ENCODE measurements at places on chromosomes 7 and 10. TPM values are rescaled to one million over a fixed set of nuclear protein-coding genes. Genes with fewer than 3 reads are reported as not detected.

The TAS2R16 gene
- polyA plus RNA-seq: not detected

The CLDN3 gene
- 43.0 TPM for polyA plus RNA-seq

The HYAL4 gene
- polyA plus RNA-seq: not detected

The ITIH2 gene
- polyA plus RNA-seq: 467 TPM

The MPLKIP gene
- 27.9 TPM for polyA plus RNA-seq

The NPC1L1 gene
- polyA plus RNA-seq: 14.2 TPM

The PRLHR gene
- polyA plus RNA-seq: not detected

The C7orf25 gene
- polyA plus RNA-seq: 2.9 TPM

DNA sequence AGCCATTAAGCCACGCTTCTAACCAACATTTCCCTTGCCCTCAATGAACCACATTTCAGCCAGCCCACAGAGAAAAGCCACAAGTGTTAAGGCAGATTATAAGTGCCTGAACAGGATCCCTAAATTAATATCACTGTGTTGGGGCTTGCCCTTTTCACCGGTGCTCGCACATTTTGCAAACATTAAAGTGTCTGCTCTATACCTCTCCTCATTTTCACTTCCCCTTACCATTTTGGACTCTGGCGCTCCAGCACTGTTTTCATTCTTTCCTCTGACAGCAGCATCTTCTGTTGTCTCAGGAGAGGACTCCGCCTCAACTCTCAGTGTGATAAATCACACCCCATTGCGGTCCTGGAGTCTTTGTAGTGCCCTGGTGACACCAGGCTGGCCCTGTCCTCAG is 274.2 kb downstream of the BAMBI start:
- no peak for DNase-seq

- no peak for DNase-seq
Measured at GRCh38 chr10:47443145-47443544, 40.8 kb downstream of the ANXA8 start.

DNA sequence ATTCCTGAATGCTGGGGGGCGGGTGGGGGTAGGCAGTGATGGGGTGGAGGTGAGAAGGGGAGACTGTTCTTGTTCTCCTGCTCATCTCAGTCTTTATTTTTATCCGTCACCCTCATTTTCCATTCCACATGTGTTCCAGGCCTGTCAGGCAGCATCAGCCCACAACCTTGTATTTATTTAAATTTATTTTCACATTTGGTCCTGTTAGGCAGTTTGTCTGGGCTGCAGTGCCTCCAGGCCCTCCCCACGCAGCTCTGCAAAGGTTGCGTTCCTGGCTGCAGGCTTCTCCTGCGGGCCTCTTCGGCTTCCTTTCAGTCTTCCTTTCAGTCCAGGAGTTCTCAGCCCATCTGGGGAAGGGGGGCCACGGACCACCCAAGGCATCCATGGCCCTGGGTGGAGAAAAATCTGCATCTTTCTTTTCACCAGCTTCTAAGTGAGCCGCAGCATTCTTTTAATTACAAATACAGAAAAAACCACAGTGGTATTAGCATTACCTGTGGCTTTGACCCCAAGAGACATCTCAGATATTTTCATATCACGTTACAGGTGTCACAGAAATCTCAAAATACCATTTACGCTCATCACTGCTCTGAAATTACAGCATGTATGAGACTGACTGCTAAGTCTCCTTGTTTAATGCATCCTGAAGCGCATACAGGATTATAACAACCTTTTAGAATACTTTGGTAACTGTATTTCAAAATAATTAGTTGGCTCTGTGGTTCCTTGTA is 94.0 kb downstream of the C10orf105 start:
- DNase-seq: no peak

DNA sequence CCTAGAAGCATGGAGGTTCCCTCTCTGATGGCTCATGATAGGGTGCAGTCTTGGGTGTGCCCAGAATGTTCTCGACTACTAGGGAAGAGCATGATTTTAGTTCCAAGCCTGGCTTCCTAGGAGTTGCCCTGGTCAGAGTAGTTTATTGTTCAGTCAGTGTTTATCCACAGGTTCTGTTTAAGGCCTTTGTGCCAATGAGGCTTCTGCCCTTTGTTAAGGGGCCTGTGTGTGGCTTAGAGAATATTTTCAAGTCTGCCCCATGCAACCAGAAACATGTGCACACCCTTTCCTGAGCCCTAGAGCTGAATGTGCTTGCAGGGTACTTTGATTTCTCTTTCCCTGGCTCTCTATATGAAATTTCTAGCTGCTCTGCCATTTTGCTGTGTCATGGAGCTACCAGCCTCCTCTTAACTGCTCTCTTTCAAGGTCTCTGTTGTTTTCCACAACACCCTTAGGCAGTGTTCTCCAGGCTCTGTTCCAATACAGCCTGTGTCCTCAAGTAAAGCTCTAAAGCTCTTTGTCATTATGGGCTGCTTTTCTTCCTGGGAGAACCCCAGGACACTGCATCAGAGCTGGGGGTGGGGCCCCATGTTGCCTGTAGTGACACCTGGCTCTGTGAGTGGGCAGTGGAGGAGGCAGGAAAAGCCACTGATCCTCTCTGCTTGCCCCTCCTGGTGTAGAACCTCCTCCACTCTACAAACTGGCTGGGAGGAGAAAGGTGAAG is 34.1 kb upstream of the TSPAN33 start:
- no peak for DNase-seq

- DNase-seq: no peak
Measured at GRCh38 chr10:7264313-7264756, 146.5 kb downstream of the SFMBT2 start.

DNA sequence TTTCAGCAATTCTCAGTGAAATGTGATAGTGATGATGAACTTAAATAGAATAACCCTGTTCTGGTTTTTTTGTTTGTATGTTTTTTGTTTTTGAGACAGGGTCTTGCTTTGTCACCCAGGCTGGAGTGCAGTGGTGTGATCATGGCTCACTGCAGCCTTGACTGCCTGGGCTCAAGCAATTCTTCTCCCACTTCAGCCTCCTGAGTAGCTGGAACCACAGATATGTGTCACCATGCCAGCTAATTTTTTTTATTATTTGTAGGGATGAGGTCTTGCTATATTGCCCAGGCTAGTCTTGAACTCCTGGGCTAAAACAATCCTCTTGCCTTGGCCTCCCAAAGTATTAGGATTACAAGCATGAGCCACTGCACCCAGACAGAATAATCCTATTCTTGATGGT is 14.3 kb upstream of the COL17A1 start:
- no peak for DNase-seq

DNA sequence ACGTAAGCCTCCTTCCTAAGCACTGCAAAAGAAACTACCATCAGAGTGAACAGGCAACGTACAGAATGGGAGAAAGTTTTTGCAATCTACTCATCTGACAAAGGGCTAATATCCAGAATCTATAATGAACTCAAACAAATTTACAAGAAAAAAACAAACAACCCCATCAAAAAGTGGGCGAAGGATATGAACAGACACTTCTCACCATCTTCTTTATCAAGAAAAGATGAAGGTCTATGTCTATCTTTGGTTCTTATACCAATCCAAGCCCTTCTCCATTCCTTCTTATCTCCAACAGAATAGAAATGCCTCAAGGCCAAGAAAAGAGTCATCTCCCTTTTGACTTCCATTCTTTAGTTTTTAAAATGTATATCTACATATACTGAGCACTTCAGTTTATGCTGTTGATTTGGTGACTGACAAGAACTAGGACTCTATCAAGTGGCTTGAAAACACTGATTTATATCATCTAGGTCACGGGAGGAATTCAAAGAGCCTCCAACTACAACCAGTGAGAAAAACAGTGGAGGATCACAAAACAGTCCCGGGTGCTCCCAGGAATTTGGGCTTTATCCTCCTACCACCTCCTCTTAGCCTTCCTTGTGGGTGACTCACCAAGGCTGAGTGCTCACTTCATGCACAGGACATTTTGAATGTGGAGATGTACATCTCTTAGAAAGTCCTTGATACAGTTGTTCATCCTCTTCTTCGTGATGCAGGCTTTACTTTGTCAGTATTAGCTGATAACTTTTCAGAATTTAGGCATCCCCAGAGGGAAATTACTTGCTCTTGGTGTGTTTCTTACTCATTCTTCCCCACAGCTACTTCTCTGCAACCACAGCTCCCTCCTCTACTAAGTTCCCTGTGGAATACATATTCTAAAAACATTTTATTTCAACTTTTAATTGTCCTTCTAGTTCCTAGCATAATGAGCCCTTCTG is 15.4 kb downstream of the TAS2R41 start:
- no peak for DNase-seq

GRCh38 chr10:12814166-12814565 is 187.3 kb downstream of the CCDC3 start:
- no peak for DNase-seq

GRCh38 chr7:127912901-127913300 is 118.3 kb downstream of the LRRC4 start:
- DNase-seq: no peak

DNA sequence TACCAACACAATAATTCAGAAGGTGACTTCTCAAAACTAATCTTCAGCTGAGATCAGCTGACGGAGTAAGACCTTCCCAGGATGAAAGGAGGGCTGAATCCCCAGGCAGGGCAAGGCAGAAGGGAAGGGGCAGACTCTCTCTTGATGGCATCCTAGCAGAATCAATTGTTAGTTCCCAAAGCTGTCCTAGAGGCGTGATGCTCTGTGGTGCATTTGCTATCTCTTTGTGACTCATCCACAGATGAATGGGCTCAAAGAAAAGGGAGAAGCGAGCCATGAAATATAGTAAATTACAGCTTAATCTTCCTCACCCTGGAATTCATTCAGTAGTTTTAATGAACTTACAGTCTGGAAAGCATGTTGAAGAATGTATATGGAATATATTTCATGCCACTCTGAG is 37.2 kb downstream of the PDE1C start:
- no peak for DNase-seq

DNA sequence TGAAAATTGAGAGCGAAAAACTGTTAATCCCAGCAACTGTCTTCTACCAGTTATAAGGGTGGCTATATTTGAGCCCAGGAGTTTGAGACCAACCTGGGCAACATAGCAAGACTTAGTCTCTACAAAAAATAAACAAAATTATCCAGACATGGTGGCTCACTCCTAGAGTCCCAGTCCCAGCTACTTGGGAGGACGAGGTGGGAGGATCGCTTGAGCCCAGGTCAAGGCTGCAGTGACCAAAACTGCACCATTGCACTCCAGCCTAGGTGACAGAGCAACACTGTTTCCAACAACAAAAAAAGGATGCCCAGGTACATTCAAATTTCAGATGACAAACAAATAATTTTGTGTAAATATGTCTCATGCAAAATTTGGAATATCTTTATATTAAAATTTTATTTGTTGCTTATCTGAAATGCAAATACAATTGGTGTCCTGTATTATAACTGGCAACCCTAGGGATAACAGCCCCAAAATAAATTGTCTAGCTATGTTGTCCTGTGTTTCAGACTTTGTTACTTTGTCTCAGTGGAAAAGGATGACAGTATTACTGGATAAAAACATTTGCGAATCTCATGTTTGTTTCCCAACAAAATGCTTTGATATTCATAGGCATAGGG is 26.7 kb downstream of the FAM171A1 start:
- DNase-seq: no peak

DNA sequence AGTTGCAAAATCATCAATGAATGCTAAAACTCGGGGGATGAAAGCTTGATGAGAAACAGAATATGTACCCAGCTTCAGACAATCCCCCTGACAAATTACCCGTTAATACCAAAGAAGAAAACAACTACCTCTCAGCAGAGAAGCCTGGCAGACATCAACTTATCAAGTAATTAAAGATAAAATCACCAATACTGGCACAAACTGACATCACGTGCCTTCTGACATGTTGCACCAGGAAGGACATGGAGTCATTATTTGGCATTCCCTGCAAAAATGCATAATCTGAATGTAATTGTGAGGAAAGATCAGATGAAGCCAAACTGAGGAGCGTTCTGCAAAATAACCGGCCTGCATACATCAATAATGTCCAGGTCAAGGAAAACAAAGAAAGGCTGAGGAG is 7.7 kb downstream of the SLIT1 start:
- DNase-seq: no peak

DNA sequence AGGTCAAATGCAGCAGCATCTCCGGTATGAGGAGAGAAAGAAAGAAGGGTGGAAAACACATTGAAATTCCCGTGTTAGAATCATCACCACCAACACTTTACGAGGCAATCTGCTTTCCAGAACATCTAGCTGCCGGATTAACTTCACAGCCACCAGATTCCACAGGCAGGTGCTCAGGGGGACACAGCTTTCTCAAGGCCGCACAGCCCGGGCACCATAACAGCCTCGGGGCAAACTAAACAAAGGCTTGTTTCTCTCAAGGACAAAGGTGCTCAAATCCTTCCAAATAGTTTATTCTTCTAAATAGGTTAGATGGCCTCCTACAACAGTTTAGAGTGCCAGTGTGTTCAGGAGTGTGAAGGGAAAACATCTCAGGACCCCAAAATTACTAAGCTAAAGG is 156.3 kb downstream of the DIP2C start:
- DNase-seq: no peak

DNA sequence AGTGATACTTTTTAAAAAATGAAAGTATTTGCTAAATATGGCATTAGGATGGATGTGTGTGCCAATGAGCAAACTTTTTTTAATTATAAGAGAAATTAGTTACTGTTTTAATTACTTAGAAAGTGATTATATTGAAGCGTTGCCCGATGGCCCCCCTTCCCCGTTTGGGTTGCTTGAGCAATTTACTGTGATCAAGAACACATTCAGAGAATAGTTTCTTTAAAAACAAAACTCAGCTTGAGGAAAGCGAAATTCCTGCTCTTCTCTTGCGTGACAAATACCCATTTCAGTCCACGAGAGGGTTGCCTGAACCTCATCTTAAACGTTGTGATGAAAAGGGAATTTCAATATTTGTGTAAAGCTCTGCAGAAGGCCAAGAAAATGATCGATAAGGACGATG is 234.1 kb downstream of the GATA3 start:
- no peak for DNase-seq

- DNase-seq: no peak
Measured at GRCh38 chr7:15782656-15783055, 96.2 kb upstream of the MEOX2 start.

- DNase-seq: no peak
Measured at GRCh38 chr7:8015746-8016120, 47.1 kb downstream of the GLCCI1 start.

DNA sequence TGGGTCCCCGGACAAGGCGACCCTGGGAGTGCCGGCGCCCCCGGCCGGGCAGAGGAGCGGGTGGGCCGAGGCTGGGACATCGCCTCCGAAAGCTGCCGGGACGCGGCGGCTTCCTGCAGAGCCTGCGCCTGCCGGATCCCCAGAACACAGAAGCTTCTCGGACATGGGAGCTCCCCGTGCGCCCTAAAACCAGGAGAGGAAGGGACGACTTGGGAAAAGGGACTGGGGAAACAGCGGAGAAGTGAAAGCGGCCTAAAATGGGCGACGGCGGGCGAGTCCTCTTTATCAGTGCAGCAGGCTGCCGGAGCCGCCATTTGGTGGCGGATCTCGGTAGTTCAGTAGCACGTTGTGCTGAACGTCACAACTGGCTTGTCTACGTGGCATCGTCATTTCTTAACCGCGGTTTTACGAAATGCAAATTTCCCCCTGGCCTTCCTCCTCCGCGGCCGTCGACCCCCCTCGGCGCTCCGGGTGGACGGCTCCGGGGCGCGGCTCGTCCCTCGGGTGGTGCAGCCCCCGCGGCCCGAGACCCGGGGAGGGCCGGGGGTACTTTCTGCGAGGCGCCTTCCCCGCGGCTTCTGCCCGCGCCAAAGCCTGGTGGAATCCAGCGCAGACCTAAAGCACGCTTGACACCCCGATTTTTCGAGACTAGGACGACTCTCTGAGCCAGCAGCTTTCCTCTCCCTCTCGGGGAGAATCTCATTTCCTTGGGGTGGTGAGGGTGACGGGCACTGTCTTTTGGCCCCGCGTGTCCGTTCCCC is 9.9 kb upstream of the SPAG6 start:
- DNase-seq: peak; percentile 73
